ENCODE measurements at places on chromosomes 2 and 18. TPM values are rescaled to one million over a fixed set of nuclear protein-coding genes. Genes with fewer than 3 reads are reported as not detected.

DNA sequence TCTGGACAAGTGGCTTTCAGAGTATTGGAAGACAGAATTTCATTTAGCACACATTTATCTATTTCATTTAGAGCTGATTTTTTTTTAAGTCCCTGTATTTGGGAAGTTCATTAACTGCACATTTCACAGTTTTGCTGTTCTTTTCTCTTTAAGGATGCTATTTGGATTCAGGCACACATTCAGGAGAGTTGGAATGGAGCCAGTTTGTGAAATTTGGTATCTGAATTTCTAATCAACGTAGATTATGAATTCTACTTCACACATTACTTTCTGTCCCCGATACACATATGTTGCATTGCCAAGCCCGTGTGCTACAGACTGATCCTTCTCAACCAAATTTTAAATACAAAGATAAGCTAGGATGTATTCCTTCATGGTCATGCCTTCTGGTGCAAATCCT is 503.9 kb downstream of the IRS1 start:
- no peak for DNase-seq

- DNase-seq, result no peak
These were observed 12.6 kb downstream of the DRC1 start for GRCh38 chr2:26414311-26414710.

DNA sequence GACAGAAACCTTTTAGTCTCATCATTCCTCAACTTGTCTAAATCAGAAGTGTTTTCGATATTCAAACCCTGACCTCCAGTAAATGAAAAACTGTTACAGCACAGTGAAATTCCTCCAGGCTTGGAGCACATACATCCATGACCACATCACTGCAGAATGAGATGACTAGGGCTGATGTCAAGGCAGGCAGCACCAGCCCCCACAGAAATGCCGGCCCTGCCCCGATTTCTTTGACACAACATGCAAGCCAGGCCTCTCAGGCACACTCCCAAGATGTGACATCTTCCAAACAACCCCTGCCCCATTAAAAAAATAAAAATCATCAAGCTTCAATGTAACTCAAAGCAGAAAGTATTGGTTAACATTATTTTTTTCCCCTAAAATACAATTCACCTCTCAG is 103.3 kb downstream of the CTAGE1 start:
- DNase-seq, result no peak

- no peak for DNase-seq
These were observed 321.1 kb downstream of the PIK3C3 start for GRCh38 chr18:42275949-42276730.

- no peak for DNase-seq
These were observed 42.4 kb downstream of the LRRFIP1 start for GRCh38 chr2:237669628-237670392.

DNA sequence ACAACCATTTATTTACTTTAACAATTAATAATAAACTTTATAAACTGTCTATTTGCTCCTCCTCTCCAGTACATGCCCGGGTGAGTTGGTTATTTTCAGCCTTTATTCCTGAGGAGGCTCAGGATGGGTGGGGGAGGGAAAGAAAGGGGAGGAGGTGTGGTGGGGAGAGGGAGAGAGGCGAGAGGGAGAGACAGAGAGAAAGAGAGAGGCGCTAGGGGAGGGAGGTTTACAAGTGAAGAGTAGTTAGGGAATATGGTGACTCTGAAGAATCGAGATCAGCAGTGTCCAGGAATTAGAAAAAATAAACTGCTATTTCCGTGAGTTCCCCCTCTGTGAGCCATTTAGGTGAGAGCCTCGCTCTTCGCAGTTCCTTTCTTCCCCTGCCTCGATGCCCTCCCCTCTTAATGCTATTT is 138.9 kb downstream of the MEIS1 start:
- DNase-seq, result no peak

GRCh38 chr2:58047373-58047935 is 848 bp downstream of the VRK2 start:
- peak; percentile 28 for DNase-seq

DNA sequence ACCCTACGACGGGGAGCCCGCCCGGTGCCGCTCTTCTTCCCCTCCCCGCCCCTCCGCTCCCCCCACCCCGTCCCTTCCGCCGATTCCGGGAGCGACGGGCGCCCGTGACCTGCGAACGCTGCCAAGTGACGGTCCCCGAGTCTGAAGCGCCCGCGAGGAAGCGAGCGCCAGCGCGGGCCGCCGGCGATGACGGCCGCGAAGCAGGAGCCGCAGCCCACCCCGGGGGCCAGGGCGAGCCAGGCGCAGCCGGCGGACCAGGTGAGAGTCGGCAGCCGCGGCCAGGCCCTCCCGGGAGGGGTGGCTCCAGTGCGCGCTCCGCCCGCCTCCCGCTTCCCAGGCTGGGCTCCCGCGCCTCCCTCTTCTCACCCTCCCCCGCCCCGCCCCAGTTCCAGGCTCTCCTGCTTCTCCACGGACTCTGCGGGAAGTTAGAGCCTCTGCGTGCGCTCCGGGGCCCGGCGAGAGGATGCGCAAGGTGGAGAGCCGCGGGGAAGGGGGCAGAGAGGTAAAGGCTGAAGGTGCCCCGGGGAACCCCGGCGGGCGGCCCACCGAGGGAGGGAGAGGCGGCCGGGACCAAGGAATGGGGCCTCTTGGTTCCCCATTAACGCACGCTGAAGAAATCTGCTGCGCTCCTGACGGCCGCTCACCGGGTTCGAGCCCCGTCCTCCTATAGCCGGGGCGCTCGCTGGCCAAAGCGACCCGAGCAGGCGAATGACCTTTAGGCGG is 719.5 kb downstream of the DPP10 start:
- peak; percentile 76 for DNase-seq

DNA sequence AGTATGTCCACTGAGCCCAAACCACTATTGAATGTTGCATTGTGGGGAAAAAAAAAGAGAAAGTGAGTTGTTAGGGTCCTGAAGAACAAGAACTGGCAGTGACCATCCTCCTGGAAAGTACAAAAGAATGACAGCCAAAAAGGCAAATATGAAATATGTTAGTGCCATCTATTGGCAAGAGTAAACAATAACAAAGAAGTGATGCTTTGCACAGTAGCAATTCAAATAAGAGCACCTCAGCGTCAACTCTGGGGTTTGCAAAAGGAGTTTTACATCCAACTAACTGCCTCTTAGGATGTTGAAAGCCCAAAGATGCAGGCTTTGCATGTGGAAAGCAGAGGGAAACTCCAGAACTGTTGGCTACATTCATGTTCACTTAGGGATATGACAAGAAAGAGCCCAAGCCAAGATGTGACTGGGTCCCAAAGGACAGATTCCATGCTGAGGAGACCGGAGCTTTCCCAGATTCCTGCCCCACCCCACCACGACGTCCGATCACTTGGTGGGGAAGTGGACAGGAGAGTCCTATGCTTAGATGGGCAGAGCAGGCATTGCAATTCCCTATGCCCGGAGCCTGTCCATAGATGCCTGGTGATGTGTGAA is 15.6 kb downstream of the TRABD2A start:
- peak; percentile 32 for DNase-seq

DNA sequence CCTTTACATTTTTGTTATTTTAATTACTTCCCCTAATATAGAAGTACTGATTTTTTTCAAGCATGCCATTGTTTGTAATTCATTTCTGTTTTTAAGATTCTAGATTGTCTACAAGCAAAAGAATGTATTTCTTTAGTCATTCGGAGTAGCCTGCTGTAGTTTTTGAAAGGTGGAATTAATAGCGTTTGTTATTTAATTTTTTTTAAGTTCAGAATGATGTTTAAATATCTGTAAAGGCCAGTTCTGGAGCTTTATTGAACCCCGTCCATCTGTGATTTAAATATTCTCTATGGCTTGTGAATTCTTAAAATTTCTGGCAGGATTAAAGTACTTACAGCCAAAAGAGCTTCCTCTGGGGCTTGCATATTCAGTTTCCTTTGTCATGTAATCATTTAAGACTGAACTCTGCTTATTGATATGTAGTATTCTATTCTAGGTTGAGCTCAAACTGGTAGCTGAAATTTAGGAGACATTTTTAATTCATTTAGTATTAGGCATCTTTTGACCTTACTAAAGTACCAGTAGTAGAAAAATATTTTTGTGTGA is 5.2 kb downstream of the TGIF1 start:
- DNase-seq, result no peak

- DNase-seq, result no peak
These were observed 59.0 kb downstream of the MOGAT1 start for GRCh38 chr2:222730366-222730999.

DNA sequence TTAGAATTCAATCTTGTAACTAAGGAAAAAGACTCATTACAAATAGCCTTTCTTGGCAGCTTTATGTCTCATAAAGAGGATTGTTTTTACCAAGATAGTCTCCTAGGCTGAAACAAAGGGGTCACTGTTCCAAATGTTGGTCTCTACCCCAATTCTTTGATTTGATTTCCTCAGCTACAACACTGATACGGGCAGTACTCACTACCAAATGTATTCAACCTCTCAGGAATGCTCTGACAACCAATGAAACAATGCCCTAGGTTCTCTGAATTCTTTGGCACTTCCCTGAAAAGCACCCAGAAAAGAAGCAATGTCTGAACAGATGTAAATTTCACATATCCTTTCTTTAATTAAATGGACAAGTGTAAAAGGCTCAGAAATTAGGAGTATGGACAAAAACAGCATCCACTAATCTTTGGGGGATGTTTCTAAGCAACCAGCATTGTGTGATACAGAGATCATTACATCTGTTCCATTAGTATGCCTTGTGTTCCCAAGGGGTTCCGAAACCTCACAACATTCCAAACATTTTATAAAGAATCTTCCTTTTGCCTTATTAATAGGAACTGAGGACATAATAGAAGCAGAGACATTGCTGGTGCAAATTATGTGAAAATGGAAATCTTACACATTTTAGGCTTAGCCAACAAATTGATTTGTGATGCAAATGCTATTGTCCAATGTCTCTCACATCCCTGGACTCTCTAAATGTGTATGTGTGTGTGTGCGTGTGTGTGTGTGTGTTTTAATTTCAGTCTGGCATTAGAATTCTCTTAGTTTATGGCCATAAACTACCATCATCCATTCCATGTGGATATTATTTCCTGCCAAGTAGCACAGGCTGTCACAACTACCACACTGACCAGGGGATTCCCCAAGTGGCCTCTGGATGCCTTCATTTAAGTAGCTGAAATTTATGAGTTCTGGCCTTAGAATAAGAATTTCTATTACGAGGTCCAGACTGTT is 276.0 kb downstream of the MTX2 start:
- no peak for DNase-seq

DNA sequence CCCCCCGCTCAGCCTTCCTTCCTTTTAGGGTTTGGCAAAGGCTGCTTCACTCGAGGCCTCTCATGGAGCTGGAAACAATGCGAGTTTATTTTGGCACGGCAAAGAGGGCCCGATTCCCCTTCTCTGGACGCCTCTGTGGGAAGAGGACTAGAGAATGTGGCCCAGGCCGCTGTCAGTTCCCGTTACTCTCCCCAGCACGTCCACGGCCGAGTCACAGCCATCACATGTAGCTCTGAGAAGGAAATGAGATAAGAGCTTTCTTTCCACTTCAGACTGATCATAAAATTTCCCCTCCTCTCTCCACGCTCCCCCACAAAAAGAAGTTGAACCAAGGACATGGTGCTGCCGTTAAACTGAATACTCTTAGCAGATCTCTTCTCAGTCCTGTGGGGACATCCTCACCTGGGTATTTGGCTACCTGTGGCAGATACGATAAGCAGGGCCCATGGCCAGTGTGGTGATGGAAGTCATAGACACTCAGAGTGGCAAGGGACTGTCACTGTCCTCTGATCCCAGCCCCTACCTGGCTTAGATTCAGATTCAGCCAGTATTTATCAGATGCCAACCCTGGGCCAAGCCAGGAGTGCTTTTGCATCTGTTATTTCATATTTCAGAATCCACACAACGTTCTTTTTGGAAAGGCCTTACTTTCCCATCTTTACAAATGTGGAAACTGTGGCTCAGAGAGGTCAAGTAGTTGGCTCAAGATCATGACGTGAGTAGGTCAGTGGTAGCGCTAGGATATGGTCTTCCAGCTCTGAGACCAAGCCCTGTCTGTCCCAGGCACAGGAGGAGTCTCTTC is 101.2 kb downstream of the MCFD2 start:
- no peak for DNase-seq

SERPINB5 gene
- 64.9 TPM for total RNA-seq

CDK15 gene
- 0.06 TPM for total RNA-seq

DNA sequence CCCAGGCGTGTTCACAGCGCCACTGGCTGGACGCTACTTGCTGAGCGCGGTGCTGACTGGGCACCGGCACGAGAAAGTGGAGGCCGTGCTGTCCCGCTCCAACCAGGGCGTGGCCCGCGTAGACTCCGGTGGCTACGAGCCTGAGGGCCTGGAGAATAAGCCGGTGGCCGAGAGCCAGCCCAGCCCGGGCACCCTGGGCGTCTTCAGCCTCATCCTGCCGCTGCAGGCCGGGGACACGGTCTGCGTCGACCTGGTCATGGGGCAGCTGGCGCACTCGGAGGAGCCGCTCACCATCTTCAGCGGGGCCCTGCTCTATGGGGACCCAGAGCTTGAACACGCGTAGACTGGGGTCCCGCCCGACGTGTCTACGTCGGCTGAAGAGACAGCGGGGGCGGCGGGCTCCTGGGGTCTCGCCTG is 891 bp upstream of the KHK start:
- DNase-seq, result peak; percentile 76

DNA sequence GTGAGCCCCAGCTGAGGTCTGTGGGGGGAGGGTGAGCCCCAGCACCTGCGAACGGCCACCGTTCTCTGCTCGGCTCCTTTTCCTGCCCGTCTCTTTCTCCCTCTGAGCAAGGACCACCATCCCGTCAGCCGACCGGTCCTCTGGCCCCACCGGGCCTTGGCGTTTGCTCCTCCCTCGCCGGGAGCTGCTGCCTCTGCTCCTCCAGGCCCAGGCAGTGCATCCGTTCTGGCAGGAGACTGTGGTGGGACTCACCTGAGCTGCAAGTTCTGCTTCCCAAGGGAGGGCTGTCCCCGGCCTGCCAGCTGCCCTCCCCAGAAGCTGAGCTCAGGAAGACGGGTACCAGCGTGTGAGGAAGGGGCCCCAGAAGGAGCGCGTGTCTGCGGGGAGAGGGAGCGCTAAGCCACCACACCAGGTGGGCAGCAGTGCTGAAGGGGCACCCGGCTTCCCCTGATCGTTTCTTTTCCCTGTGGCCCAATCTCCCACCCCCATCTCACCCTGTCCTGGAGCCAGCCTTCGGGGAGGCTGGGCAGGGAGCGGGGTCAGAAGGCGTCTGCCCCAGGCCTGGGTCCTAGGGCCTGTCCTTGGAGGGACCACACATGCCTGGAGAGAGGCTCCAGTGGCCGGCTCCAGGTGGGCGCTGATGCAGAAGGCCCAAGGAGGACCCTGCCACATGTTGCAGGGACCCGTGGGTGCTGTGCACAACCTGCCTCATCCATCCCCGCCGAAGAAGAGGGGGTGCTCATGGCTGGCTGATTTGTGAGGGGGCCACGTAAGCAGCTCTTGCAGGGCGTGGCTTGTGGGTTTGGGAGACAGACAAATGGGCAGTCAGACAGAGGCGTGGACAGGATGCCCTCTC is 2.5 kb upstream of the RTP5 start:
- no peak for DNase-seq

STARD6 gene
- 0.57 TPM for total RNA-seq

AKAIN1 gene
- total RNA-seq, result not detected
